ENCODE measurements at places on chromosomes 5 and 9.

- DNase-seq, result no peak
These were observed 21.4 kb upstream of the TMEM250 start for GRCh38 chr9:136140046-136140445.

DNA sequence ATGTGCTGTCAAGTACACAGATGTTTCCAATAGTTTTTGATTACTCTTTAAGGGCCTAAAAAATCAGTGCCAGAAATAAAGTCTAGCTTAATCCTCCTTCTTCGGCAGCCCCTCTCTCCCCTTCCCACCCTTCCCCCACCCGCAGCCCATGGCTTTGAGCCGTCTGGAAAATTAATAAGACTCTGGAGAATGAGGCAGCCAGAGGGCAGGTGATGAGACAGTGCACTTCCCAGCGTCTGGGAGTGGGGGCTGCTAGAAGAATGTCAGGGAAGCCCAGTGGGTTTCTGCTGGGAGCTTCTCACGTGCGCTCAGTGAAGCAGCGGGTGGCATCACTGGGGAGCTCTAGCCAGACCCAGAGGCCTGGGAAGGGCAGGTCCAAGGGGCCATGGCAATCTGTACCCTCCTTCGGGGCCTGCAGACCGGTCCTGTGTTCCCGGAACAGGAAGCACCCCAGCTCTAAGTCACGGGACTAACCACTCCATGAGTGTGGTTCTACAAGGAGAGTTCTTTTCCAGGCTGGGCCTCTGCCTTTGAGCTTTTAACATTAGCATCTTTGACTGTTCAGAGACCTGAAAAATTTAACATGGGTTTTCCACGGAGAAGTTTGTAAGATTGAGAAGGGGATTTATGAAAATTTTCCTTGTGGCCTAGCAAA, 164.8 kb upstream of the OTULINL start:
- peak; percentile 36 for DNase-seq

GRCh38 chr5:111995701-111996100, 238.7 kb upstream of the NREP start:
- no peak for DNase-seq

DNA sequence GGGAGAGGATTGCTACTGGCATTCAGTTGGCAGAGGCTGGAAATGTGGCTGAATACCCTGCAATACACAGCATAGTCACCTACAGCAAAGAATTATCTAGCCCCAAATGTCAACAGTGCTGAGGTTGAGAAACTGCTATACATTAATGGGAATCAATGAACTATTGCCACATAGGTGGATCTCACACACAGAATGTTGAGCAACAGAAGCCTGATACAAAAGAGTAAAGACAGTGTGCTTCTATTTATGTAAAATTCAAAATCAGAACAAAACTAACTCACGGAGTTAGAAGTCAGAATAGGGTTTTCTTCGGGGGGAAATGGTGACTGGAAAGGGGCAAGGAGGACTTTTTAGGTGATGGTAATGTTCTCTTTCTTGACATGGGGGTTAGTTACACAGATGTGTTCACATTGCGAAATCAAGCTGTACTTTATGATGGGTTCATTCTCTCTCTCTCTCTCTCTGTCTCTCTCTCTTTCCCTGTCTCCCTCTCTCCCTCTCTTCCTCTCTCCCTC, 45.7 kb upstream of the PANK3 start:
- DNase-seq, result no peak

GRCh38 chr9:89036383-89036782, 45.1 kb downstream of the S1PR3 start:
- DNase-seq, result no peak

- DNase-seq, result no peak
These were observed 17.9 kb downstream of the HMMR start for GRCh38 chr5:163478126-163478981.

DNA sequence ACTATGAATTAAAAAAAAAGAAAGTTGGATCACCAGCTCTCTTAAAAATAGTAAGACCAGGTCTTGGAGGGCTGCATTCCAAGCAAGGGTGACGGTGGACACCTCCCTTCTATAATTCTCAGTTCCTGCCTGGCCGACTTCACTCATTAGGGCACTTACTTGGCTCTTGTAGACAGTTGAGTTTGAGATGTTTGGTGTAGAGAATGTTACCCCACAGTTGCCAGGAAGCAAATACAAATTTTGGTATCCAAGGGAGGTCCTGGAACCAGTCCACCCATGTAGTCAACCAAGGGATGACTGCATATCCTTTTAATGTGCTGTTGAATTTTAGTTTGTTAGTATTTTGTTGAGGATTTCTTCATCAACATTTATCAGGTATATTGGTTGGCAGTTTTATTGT, 20.6 kb downstream of the B4GALT7 start:
- no peak for DNase-seq

GRCh38 chr5:18281947-18282581, 647.8 kb downstream of the TAF11L14 start:
- DNase-seq, result no peak

Measured in WERI-Rb-1 (cell line).